ENCODE measurements at places on chromosomes 5 and 9.

- no peak for DNase-seq
These were observed 94.7 kb upstream of the IFNK start for GRCh38 chr9:27429436-27429835.

DNA sequence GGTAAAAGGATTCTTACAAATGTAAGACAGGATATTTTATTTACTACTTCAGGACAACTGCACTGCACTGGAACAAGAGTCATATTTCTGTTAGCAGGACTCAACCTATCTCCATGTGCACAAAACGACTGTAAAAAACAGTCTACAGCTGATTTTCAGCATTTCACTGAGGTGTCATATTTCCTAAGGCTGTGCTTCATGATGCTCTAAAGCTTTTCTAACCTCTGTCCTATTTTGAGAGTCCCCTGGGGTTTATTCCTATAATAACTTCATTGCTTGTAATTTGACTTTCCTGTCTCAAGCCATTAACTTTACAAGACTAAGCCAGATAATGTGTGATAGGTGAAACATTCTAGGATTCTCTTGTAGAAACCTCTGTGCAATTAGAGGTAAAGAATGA is 472.3 kb downstream of the HINT1 start:
- DNase-seq, result no peak

GRCh38 chr9:127555840-127556820 is 55.9 kb upstream of the STXBP1 start:
- peak; percentile 46 for DNase-seq

DNA sequence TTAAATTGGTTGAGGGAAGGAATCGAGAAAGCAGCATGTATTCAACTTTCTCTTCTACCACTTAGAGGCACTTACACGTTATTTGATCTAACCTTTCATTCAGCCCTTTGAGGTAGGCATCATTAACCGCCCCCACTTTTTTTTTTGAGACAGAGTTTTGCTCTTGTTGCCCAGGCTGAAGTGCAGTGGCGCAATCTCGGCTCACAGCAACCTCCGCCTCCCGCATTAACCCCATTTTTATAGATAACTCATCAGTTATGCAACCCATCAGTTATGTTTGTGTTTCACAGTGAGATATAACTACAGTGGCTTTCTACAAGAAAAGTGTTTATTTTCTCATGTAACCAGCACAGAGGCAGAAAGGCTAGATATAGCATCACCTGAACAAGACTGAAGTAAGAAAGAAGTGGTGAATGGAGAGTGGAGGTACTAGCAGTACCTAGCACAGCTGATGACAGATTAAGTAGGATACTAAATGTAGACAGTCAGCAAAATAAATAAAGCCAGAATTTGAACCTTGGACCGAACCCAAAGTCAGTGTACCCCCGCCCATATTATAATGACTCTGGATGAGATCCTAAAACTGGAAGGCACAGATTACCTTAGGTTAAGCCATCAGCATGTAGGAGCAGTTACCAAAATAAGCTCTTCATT is 91.2 kb downstream of the PJA2 start:
- no peak for DNase-seq

DNA sequence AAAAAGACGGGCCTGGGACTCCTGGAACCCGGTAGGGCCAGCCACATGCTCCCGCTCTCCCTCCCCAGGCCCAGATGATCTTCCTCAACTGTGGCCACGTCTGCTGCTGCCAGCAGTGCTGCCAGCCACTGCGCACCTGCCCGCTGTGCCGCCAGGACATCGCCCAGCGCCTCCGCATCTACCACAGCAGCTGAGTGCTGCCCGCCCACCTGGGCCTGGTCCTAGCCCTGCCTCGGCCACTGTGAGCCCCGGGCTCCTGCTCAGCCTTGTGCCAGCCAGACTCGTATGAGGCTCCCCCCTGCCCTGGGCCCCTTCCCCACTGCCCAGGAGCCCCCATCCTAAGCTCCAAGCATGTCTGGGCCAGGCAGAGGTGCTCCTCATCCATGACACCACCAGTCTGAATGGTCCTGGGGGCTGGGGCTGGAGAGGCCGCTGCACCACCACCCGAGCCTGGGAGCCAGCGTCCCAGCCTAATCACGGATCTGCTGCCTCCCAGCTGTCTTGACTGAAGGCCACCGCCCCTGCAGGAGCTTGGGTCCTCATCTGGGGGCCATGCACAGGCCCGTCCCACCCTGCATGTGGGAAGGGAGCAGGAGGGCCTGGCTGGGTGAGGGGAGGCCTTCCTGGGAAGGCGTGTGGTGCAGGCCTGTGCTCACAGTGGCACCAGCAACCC is 51.5 kb downstream of the LRSAM1 start:
- no peak for DNase-seq

DNA sequence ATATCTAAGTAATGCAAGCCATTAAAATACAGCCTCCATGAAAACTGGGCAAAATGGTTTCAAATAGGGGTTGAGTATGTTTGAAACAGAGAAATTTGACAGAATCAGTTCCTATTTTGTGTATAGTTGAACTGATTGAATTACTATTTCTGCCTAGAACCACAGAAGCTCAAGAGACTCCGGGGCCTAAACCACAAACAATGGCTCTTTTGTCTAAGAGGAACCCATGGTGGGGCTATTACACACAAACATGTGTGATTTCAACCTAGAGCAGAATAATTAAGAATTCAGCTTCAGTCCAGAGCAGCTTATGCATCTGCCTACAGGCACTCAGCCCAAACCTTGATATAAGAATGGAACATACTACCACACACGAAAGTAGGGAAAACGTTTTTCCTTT is 171.2 kb upstream of the MPDZ start:
- DNase-seq, result no peak

GRCh38 chr5:168434746-168435321 is 51.4 kb upstream of the RARS1 start:
- DNase-seq, result no peak

DNA sequence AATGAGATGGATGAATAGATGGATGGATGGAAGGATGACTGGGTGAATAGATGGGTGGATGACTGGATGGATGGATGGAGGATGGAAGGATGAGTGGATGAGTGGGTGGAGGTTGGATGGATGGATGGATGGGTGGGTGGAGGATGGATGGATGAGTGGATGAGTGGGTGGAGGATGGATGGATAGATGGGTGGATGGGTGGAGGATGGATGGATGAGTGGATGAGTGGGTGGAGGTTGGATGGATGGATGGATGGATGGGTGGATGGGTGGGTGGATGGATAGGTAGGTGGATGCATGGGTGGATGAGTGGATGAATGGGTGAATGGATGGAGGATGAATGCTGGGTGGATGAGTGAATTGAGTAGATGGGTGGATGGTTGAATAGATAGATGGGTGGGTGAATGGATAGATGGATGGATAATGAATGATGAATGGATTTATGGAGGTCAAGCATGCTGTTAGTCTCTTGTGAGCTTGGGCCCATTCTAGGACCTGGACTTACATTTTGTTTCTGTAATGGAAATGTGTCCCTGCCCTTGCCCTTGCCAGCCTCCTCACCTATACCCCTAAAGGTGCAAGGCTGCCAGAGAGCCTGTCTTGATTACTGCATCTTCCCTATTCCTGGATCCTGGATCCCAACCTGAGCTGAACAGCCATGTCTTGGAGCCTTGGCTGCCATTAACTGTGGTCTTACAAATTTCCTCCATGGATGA is 159.7 kb upstream of the NFIL3 start:
- DNase-seq, result no peak

Measured in stimulated activated CD4-positive, alpha-beta T cell treated with anti-CD3 and anti-CD28 coated beads, Interleukin-15, amount 100 ng/mL, for 1 hour (primary cell).